ENCODE measurements at places on chromosomes 6 and 20.

- no peak for DNase-seq
Observed at GRCh38 chr6:163381118-163381756, 33.3 kb upstream of the QKI start.

- DNase-seq: no peak
Observed at GRCh38 chr20:17885544-17885943, 83.0 kb downstream of the SNX5 start.

GRCh38 chr6:47283993-47284392 lies 25.7 kb downstream of the TNFRSF21 start:
- no peak for DNase-seq

DNA sequence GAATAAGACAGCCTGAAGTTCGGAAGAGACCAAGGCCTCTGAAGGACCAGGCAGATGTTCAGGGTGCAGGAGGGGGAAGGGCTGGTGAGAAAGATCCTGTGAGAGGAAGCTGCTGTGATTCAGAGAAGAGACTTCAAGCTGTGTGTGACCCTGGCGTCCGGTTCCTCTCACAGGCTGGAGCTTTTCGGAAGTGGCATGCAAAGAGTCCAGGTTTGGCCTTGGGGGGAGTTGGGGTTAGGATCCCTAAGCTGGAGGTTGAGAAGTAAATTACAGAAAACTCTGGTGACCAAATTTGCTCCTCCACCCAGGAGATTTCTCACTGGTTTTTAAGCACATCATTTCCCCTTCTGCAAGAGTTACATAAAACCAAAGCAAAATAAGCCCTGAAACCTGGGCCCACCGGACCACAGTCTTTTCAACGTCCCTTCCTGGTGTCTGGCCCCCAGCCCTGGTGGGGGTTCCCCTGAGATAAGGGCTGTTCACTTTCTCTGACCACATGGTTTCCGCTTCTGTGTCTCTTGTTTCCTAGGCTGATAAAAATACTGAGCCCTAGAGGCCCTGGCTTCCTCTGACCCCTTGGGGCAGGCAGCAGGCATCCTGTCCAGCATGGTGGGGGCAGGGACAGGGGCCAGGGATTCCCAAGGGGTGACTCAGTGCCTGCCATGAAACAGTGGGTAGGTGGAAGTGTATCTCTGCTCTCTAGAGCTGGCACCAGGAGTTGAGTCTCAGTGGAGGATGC lies 12.0 kb upstream of the LTA start:
- no peak for DNase-seq

DNA sequence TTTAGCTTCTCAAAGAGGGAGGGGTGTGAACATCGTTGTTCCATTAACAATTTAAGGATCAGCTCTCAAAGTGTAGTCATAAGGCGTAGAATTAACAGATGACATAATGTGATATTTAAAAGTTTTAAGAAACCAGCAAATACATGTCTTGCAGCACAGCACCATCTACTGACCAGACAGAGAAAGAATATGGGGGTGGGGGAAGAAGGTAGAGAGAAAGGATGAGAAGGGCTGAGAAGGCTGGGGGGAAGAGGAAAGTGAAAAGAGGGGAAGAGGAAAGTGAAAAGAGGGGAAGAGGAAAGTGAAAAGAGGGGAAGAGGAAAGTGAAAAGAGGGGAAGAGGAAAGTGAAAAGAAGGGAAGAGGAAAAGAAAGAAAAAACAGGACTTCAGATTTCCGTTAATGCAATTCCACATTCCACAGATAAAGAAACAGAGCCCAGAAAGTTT lies 80.9 kb downstream of the HAO1 start:
- no peak for DNase-seq

DNA sequence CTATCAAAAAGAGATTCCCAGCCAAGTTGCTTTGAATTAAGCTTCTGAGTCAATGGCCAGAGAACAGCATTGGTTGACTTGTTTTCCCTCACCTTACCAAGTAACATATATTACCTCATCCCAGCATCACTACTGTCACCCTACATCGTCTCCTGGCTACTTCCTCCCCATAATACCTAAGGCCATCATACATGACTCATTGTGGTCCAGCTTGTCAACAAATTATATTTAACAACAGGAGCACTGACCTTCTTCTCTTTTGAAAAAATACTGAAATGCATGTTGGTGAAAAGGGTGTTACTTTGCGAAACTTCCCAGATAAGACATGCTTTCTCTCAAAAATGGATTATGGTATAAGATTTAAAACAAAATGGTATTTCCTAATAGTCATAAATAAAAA lies 106.9 kb downstream of the TBX18 start:
- DNase-seq: no peak

- no peak for DNase-seq
Observed at GRCh38 chr6:106466211-106466610, 105.7 kb downstream of the CRYBG1 start.

DNA sequence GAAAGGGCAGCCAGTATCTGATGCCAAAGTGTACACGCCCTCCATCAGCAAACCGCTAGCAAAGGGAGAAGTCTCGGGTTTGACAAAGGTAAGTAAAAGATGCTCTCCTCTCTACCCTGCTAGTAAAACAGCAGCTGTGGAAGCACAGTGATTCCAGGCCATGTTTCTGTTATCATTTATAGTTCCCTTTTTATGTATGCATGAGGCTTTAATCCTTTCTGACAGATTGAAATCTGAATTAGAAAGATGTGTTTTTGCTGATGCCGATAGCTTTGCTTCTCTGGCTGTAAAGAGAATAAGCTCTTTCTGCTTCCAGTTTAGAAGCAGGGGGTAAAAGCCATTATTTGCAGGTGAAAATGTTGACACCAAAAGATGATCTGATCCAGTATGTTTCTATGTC lies 392.4 kb upstream of the SOX4 start:
- DNase-seq: no peak

DNA sequence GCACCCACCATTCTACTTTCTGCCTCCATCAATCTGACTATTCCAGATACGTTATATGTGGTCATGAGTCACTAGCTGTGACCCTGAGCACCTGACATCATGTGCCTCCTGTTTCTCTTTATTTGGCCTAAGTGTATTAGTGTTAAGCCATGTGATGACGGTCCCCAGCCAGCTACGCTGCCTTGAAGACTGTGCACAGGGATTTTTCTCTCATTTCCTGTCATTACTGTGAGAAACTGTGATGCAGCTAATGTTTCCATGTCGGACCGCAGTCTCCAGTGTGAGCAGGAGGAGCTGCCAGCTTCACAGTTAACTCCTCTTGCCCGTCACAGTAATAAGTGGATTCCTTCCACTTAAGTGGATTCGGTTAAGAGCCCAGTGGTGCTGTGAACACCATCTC lies 9.9 kb upstream of the SPATS1 start:
- DNase-seq: no peak

DNA sequence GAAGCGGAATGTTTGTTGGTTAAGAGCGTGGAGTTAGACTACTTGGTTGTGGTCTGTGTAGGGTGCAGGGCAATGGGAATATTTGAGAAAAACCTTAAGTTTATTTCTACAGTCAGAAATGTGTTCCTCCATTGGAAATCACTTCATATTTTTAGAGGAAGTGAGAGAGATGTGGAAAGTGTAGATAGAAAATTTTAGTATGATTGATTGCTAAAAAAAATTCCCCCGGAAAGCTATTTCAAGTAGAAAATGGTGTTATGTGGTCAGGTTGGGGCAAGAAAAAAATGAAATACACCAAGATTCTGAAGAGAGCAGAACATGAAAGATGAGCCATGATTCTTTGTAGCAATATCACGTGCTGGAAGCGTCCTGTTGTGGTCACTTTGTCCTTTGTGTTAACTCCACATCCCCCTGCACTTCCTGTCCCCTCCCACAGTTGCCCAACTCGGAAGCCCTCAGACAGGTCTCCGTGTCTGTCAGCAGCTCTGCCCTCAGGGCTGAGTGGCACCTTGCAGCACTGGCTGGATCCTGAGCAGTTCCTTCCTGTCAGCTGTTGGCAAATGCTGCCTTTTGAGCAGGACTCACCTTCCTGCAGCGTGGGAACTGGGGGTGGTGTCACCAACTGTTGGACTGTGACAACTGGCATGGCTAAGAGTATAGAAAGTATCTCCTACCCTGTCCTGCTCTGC lies 137.5 kb upstream of the SLC24A3 start:
- DNase-seq: no peak

DNA sequence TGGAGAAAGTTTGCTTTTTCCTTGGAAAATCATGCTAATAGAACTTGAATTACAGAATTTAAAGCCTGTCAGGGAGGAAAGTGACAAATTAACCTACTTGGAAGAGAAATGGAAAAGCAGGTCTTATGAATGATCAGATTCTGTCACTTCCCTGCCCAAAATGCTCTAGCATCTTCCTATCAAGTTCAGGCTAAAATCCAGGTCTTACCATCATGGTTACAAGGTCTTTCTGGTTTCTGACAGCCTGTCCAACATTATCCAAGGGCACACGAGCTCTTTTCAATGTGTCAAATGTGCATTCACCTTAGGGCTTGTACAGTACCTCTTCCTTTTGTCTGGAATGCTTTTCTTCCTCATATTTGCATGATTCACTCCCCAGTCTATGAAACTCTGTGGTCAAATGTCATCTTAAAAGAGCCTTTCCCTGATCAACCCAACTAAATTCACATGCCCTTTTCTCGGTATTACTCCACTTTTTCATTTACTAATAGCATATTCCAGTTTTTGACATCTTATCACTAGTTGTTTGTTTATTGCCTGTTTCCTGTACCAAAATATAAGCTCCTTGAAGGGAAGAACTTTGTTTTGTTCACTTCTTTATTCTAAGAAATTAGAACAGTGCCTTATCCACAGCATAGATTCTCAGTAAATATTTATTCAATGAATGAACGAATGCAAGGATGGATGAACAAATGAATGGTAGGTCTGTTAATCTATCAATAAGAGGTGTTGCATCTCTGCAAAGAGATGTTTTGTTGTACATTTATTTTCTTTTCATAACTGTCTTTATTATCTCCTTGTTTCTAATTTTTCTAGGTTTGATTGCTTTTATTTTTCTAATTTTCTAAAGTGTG lies 139.5 kb downstream of the BCAS1 start:
- no peak for DNase-seq

GRCh38 chr6:56913285-56914074 lies 41.4 kb upstream of the BEND6 start:
- no peak for DNase-seq

- DNase-seq: peak; percentile 74
Observed at GRCh38 chr20:19692685-19693119, 65.4 kb upstream of the RIN2 start.

GRCh38 chr20:62805155-62805710 lies 598 bp downstream of the OGFR start:
- no peak for DNase-seq

GRCh38 chr6:153957394-153957793 lies 81.6 kb upstream of the OPRM1 start:
- DNase-seq: no peak

DNA sequence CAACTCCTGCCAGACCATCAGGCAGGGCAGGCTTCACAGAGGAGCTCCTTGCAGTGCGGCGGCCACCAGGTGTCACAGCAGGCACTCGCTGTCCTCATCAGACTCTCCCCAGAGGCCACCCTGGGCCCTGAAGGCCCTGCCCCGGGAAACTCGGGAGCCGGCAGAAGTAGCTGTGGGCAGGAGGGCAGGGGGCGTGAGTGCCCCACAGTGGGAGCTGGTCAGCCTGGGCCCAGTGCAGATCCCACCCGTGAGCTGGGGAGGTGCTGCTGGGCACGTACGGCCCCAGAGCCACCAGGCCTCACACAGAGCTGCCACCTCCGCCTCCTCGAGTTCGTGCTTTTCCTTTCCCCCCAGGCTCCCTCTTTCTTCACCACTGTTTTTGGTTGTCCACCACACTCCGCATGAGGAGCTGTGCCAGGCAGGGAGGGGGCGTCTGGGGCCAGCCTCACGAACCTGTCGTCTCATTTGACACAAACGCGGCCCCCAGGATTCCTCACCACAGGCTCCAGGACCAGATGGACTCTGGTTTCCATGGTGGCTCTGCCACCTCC lies 33.8 kb downstream of the FRMD1 start:
- peak; percentile 20 for DNase-seq

DNA sequence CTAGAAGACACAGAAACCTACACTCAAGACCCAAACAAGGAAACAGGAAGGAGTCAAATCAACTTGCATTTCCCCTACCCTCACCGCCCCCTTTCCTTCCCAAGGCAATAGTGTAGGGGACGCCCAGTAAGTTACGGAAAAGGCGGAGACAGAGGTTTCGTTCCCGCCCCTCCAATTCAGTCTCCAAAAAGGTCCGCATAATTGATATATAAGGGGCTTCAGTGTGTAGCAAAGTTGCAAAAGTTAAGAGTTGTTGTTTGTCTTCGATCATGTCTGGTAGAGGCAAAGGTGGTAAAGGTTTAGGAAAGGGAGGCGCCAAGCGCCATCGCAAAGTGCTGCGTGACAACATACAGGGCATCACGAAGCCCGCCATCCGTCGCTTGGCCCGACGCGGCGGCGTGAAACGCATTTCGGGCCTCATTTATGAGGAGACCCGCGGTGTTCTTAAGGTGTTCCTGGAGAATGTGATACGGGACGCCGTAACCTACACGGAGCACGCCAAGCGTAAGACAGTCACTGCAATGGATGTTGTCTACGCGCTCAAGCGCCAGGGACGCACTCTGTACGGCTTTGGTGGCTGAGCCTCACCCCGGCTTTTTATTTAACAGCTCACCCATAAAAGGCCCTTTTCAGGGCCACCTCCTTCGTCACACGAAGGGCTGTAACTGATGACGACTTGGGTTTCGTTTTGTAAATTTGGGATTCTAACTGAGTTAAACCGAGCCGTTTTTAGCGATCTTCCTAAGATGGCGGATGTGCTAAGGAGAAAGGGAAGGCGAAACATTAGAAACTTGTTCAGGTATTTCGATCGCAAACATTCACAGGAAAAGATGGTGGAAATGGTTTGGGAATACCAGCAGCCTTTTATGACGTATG lies 124.6 kb upstream of the BTN3A2 start:
- DNase-seq: no peak

DNA sequence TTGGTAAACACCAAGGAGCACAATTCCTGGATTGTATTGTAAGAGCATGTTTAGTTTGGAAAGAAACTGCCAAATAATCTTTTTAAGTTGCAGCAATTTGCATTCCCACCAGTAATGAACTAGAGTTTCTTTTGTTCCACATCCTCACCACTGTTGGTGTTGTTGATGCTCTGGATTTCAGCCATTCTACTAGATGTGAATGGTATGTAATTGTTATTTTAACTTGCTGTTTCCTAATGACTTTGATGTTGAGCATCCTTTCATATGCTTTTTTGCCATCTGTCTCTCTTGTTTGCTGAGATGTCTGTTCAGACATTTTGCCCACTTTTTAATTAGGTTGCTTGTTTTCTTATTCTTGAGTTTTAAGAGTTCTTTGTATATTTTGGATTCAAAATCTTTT lies 1654.1 kb downstream of the GRIK2 start:
- DNase-seq: no peak

GRCh38 chr6:42963855-42964605 lies 3.5 kb downstream of the GNMT start:
- DNase-seq: peak; percentile 50

DNA sequence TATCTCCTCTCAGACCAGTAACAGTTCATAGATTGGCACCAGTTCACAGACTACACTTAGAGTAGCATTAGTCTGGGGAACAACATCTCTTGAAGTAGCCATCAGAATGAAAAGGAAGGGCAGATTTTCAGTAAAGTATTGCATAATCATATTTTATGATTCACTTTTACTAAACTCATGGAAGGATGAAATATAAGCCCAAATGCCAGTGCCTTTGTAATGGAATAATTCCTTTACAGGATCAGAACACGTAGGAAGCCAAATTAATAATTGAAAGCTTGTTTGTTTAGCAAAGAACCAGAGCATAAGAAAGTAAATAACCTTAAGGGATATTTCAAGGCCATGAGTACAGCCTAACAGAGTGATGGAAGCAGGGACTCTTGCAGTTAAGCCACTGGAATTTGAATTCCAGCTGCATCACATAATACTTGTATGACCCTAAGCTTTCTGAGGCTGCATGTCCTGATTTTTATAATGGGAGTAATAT lies 11.4 kb upstream of the LOC128125822 start:
- DNase-seq: no peak
